ENCODE measurements at places on chromosomes 4 and X.

- H3K36me3 ChIP-seq: peaks cover 3% of the 10 kb centered on the region
- no peak for DNase-seq
- H3K27me3 ChIP-seq: no peaks in the 10 kb centered on the region
- peaks cover 7% of the 10 kb centered on the region for H3K4me1 ChIP-seq
Observed at GRCh38 chrX:73987166-73987565, 316.8 kb upstream of the ZCCHC13 start.

GRCh38 chr4:183443655-183444213 is 702 bp upstream of the CDKN2AIP start:
- peaks cover 34% of the 10 kb centered on the region for H3K4me1 ChIP-seq
- H3K27me3 ChIP-seq: no peaks in the 10 kb centered on the region
- H3K4me3 ChIP-seq: peak overlapping the region; percentile 97

DNA sequence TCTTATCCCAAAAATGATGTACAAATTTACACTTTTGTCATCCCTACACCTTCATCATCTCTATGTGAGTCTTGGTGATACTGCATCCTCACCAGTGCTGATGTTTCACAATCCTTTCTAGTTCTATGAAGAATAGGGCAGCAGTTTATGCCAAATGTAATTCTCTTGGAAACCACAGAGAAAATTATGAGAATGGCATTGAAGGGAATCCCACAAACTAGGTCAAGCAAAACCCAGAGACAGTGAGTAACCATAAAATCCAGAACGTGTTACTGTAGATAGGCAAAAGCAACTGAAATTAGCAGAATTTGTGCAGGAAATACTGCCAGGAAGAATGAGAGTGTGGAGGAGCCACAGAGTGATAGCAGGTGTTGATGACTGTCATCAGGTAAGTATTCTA is 24.5 kb downstream of the IL15 start:
- no peak overlapping the region for H3K4me3 ChIP-seq
- no peaks in the 10 kb centered on the region for H3K27me3 ChIP-seq
- no peak overlapping the region for H3K27ac ChIP-seq
- no peaks in the 10 kb centered on the region for H3K4me1 ChIP-seq
- DNase-seq: no peak
- H3K36me3 ChIP-seq: no peaks in the 10 kb centered on the region

- no peak overlapping the region for H3K27ac ChIP-seq
- DNase-seq: no peak
- no peaks in the 10 kb centered on the region for H3K27me3 ChIP-seq
- H3K36me3 ChIP-seq: no peaks in the 10 kb centered on the region
- H3K4me3 ChIP-seq: no peak overlapping the region
Observed at GRCh38 chr4:15765391-15765790, 12.7 kb upstream of the CD38 start.

- no peak for DNase-seq
- H3K4me1 ChIP-seq: peaks cover 10% of the 10 kb centered on the region
- peak overlapping the region; percentile 60 for H3K4me3 ChIP-seq
- H3K27ac ChIP-seq: no peak overlapping the region
- H3K36me3 ChIP-seq: no peaks in the 10 kb centered on the region
- H3K27me3 ChIP-seq: peaks cover 67% of the 10 kb centered on the region
Observed at GRCh38 chrX:17859609-17860178, 1.4 kb downstream of the RAI2 start.

DNA sequence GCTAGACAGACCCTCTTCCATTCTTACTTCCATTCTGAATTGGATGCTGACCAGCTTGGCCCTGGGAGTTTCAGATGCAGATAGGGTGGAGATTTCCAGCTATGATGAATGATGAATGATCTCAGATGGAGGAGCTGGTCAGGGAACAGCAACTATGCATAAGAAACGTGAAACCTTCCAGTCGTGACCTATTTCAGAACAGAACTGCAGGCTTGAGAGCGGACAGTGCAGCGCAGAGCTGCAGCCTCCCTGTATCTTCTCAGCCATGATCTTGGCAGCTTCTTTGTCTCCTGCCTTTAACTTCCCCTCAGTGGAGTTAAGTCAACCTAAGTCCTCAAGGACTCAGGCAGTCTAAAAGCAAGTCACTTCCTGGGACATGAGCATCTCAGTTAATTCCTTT is 43.3 kb upstream of the HAND2 start:
- H3K4me3 ChIP-seq: no peak overlapping the region
- DNase-seq: no peak
- H3K4me1 ChIP-seq: no peaks in the 10 kb centered on the region
- no peak overlapping the region for H3K27ac ChIP-seq
- no peaks in the 10 kb centered on the region for H3K36me3 ChIP-seq

DNA sequence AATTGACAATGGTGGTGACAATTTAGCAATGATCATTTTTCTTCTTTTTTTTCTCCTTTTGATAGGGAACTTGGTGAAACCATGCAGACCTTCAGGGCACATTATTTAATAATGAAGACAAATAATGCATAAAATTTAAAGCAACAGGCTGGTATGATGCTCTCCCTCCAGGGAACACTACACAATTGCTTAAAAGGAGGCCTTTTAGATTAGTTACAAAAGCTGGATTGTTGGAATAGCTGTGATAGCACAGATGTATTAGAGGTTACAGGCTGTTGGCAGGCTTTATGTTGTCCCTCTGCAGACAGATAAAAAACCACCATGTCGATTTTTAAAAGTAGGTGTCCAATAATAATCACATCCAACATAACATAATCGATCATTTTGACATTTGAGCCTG is 307.0 kb downstream of the ADGRL3 start:
- H3K27ac ChIP-seq: no peak overlapping the region
- peaks cover 17% of the 10 kb centered on the region for H3K4me1 ChIP-seq
- H3K4me3 ChIP-seq: no peak overlapping the region
- H3K27me3 ChIP-seq: no peaks in the 10 kb centered on the region
- H3K36me3 ChIP-seq: no peaks in the 10 kb centered on the region

- no peak overlapping the region for H3K4me3 ChIP-seq
- H3K36me3 ChIP-seq: peaks cover 8% of the 10 kb centered on the region
- no peaks in the 10 kb centered on the region for H3K27me3 ChIP-seq
- peaks cover 27% of the 10 kb centered on the region for H3K4me1 ChIP-seq
Observed at GRCh38 chr4:123299212-123299691, 97.3 kb upstream of the SPRY1 start.

GRCh38 chrX:10707773-10708172 is 87.4 kb upstream of the MID1 start:
- no peak overlapping the region for H3K4me3 ChIP-seq
- no peak overlapping the region for H3K27ac ChIP-seq
- H3K4me1 ChIP-seq: no peaks in the 10 kb centered on the region
- H3K27me3 ChIP-seq: no peaks in the 10 kb centered on the region
- H3K36me3 ChIP-seq: no peaks in the 10 kb centered on the region

GRCh38 chr4:120881351-120881750 is 41.2 kb downstream of the PRDM5 start:
- DNase-seq: no peak
- peaks cover 9% of the 10 kb centered on the region for H3K36me3 ChIP-seq
- H3K27me3 ChIP-seq: no peaks in the 10 kb centered on the region
- H3K4me1 ChIP-seq: peaks cover 13% of the 10 kb centered on the region
- H3K4me3 ChIP-seq: no peak overlapping the region

GRCh38 chrX:17703201-17703600 is 34.1 kb upstream of the SCML1 start:
- no peaks in the 10 kb centered on the region for H3K27me3 ChIP-seq
- no peak overlapping the region for H3K4me3 ChIP-seq
- H3K4me1 ChIP-seq: peaks cover 4% of the 10 kb centered on the region
- peaks cover 14% of the 10 kb centered on the region for H3K36me3 ChIP-seq
- no peak overlapping the region for H3K27ac ChIP-seq

- DNase-seq: no peak
- peaks cover 28% of the 10 kb centered on the region for H3K4me1 ChIP-seq
- peak overlapping the region; percentile 37 for H3K27ac ChIP-seq
- peaks cover 8% of the 10 kb centered on the region for H3K36me3 ChIP-seq
- H3K27me3 ChIP-seq: no peaks in the 10 kb centered on the region
- H3K4me3 ChIP-seq: no peak overlapping the region
Observed at GRCh38 chr4:38013461-38014366, 53.5 kb downstream of the PTTG2 start.

GRCh38 chr4:41791557-41791956 is 43.0 kb upstream of the PHOX2B start:
- no peak for DNase-seq
- no peaks in the 10 kb centered on the region for H3K4me1 ChIP-seq
- peaks cover 41% of the 10 kb centered on the region for H3K27me3 ChIP-seq
- no peak overlapping the region for H3K4me3 ChIP-seq
- peaks cover 1% of the 10 kb centered on the region for H3K36me3 ChIP-seq

- no peak overlapping the region for H3K27ac ChIP-seq
- H3K36me3 ChIP-seq: peaks cover 2% of the 10 kb centered on the region
- peaks cover 3% of the 10 kb centered on the region for H3K4me1 ChIP-seq
- DNase-seq: peak; percentile 85
- no peaks in the 10 kb centered on the region for H3K27me3 ChIP-seq
- H3K4me3 ChIP-seq: no peak overlapping the region
Observed at GRCh38 chrX:150769408-150769807, 76.2 kb downstream of the MTMR1 start.

GRCh38 chr4:78509043-78509442 is 42.5 kb upstream of the ANXA3 start:
- H3K27ac ChIP-seq: no peak overlapping the region
- no peaks in the 10 kb centered on the region for H3K4me1 ChIP-seq
- H3K27me3 ChIP-seq: no peaks in the 10 kb centered on the region
- H3K4me3 ChIP-seq: no peak overlapping the region

- H3K27me3 ChIP-seq: peaks cover 4% of the 10 kb centered on the region
- H3K4me3 ChIP-seq: no peak overlapping the region
- no peak for DNase-seq
- H3K36me3 ChIP-seq: no peaks in the 10 kb centered on the region
- no peak overlapping the region for H3K27ac ChIP-seq
- H3K4me1 ChIP-seq: no peaks in the 10 kb centered on the region
Observed at GRCh38 chr4:163085085-163085484, 81.6 kb downstream of the NAF1 start.

- no peak for DNase-seq
- H3K27me3 ChIP-seq: no peaks in the 10 kb centered on the region
- no peaks in the 10 kb centered on the region for H3K36me3 ChIP-seq
- no peaks in the 10 kb centered on the region for H3K4me1 ChIP-seq
- no peak overlapping the region for H3K27ac ChIP-seq
Observed at GRCh38 chrX:125436855-125437254, 117.2 kb downstream of the TEX13C start.

- H3K4me3 ChIP-seq: no peak overlapping the region
- H3K4me1 ChIP-seq: peaks cover 51% of the 10 kb centered on the region
- H3K27me3 ChIP-seq: no peaks in the 10 kb centered on the region
- no peaks in the 10 kb centered on the region for H3K36me3 ChIP-seq
- H3K27ac ChIP-seq: peak overlapping the region; percentile 82
Observed at GRCh38 chr4:37981844-37982720, 21.9 kb downstream of the PTTG2 start.

DNA sequence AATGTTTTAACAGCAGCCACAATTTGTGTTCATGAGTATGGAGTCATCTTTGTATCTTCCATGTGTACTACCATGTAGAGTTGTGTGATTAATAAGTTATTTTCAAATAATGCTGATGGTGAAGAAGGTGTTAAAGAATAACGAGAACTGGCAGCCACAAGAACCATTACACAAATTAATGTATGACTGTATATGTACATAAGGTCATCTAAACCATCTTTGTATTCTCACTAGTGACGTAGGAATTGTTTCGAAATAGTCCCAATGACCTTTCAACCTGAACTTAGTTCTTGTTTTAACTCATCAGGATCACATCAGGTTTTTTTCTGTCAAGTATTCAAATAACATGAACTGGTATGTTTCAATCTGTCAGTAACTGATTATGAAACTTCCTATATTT is 48.3 kb upstream of the NOCT start:
- no peak for DNase-seq
- no peak overlapping the region for H3K27ac ChIP-seq

- DNase-seq: no peak
- H3K27me3 ChIP-seq: peaks cover 12% of the 10 kb centered on the region
- no peak overlapping the region for H3K4me3 ChIP-seq
- no peaks in the 10 kb centered on the region for H3K4me1 ChIP-seq
- no peak overlapping the region for H3K27ac ChIP-seq
- no peaks in the 10 kb centered on the region for H3K36me3 ChIP-seq
Observed at GRCh38 chr4:174086829-174087799, 196.4 kb downstream of the FBXO8 start.

GRCh38 chr4:53654300-53654758 is 63.0 kb upstream of the LNX1 start:
- no peaks in the 10 kb centered on the region for H3K27me3 ChIP-seq
- H3K36me3 ChIP-seq: no peaks in the 10 kb centered on the region
- no peak for DNase-seq

- H3K4me3 ChIP-seq: no peak overlapping the region
- no peaks in the 10 kb centered on the region for H3K36me3 ChIP-seq
- peaks cover 6% of the 10 kb centered on the region for H3K27me3 ChIP-seq
- no peak for DNase-seq
- H3K27ac ChIP-seq: no peak overlapping the region
- no peaks in the 10 kb centered on the region for H3K4me1 ChIP-seq
Observed at GRCh38 chr4:102036619-102037376, 246.3 kb downstream of the BANK1 start.

- no peak overlapping the region for H3K4me3 ChIP-seq
- no peak for DNase-seq
- peaks cover 15% of the 10 kb centered on the region for H3K4me1 ChIP-seq
Observed at GRCh38 chr4:7124689-7125442, 57.0 kb upstream of the GRPEL1 start.

- H3K4me3 ChIP-seq: peak overlapping the region; percentile 73
- H3K36me3 ChIP-seq: no peaks in the 10 kb centered on the region
- H3K4me1 ChIP-seq: peaks cover 24% of the 10 kb centered on the region
- peaks cover 59% of the 10 kb centered on the region for H3K27me3 ChIP-seq
- DNase-seq: no peak
- H3K27ac ChIP-seq: no peak overlapping the region
Observed at GRCh38 chr4:42397635-42398170, 415 bp downstream of the SHISA3 start.

DNA sequence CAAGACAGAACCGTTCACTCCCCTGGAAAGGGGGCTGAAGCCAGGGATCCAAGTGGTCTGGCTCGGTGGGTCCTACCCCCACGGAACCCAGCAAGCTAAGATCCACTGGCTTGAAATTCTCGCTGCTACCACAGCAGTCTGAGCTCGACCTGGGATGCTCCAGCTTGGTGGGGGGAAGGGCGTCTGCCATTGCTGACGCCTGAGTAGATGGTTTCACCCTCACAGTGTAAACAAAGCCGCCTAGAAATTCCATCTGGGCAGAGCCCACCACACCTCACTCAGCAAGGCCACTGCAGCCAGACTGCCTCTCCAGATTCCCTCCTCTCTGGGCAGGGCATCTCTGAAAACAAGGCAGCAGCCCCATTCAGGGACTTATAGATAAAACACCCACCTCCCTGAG is 13.4 kb upstream of the PBDC1 start:
- H3K4me3 ChIP-seq: no peak overlapping the region
- no peak overlapping the region for H3K27ac ChIP-seq
- H3K36me3 ChIP-seq: no peaks in the 10 kb centered on the region

DNA sequence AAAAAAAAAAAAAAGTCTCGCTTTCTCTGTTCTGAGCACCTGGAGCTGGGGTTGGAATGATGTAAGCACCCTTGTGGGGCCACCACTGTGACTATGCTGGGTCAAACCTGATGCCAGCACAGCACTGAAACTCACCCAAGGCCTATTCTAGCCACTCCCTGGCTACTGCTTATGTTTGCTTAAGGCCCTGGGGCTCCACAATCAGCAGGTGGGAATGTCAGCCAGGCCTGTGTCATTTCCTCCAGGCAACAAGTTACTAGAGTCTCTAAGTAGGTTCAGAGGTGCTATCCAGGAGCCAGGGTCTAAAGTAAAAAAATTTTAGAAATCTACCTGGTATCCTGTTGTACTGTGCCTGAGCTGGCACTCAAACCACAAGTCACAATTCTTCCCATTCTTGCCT is 1306.8 kb downstream of the STIM2 start:
- no peak overlapping the region for H3K27ac ChIP-seq
- H3K27me3 ChIP-seq: no peaks in the 10 kb centered on the region
- H3K4me1 ChIP-seq: peaks cover 21% of the 10 kb centered on the region
- no peaks in the 10 kb centered on the region for H3K36me3 ChIP-seq
- no peak overlapping the region for H3K4me3 ChIP-seq
